GM03348 (cell line): ENCODE measurements at places on chromosomes 16 and 17.
A peak's percentile ranks its signal among the peaks of the same experiment; 100 is the strongest.

DNA sequence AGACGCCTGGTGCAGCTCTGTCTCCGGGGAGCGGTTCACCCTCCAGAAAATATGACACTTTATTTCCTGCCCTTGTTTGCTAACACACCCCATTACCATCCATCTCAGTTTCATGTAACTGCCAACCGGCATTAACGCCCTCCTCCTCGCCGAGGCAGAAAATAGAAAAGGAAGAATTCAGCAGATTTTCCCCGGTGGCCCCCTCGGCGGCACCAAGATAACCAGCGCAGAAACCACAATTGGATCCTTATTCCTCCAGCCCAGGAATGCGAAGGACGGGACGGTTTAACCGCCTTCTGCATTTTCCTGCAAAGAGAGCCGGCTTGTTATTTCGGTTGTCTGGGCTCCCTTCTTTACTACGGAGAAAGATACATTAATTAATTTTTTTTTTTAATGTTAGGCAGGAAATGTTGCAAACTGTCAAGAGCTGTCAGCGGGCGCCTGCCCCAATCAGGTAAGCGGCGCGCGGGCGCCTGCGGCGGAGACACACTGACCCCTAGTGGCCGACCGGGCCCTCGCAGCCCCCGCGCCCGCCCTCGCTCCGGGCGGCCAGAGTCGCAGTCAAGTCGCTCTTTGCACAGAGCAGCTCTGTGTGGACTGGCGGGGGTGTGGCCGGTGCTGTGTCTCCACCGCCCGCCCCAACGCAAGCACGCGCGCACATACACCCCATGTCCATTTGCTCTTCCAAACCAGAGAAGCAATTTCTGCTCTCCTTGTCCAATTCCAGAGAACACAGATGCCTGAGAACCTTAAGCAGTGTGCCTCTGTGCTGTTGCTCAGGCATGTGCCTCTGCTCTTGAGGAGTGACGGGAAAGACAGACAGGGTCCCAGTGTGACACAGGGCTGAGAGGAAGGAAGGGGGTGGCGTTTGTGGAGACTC is 53.6 kb downstream of the C17orf67 start:
- DNase-seq = peak; percentile 88

- no peak for DNase-seq
Observed at GRCh38 chr17:64491034-64491860, 5.6 kb downstream of the POLG2 start.

DNA sequence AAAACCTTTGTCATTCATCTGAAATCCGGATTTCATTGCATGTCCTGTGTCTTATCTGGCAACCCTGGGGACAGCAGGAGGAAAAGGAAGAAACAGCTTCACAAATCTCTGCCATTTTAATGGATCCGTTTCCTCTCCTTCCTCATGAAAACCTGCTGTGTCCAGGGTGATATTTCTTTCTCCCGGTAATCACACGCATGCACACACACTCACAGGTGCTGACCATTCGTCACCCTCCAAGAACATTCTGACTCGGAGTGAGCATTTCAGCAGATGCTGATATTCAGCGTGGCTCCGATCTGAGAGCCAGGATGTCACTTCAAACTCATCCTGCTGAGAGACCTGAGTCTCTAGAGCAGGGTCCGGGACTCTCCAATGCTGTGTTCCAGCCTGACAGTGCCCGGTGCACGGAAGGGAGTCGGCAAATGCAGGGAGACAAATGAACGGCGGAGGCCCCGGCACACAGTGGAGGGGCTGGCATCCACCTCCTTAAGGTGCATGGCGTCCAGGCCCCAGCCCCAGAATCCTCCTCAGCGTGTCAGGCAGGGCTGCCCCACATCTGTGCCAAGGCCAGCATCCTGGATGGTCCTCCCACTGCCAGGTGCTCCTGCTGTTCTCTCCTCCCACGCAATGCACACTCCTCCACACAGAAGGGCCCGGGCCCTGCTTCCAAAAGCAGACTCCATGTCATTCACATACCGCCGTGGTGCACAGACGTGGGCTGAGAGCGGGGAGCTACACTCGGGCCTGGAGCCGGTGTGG is 70.7 kb downstream of the RBFOX3 start:
- no peak for DNase-seq

DNA sequence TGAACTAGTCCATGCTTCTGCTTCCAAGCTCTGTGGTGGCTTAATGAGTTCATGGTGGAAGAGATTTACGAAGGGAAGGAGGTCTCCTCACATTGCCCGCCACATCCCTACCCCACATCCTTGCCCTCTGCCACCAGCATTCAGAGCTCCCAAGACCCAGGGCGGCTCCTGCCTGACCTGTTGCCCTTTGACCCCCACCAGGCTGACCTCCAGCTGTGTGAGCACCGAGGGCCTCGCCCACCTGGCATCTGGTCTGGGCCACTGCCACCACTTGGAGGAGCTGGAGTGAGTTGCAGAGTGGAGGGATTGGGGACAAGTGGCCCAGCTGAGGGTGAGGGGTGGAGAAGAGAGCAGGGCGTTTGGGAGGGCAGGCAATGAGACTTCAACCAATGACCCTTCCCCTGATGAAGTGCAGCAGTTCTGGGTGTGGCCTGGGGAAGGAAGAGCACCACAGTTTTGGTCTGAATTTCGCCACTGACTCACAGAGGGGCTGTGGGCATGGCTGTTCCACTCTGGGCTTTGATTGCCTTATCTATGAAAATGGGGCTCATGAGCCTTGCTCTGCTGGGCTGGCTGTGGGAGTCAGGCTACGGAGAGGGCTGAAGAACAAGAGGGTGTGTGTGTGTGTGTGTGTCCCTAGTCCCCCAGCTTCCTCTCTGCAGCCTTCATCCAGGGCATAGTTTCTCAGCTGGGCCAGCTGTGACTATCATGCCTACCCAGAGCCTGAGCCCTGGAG is 22.6 kb upstream of the CPNE2 start:
- no peak for DNase-seq

GRCh38 chr16:49369651-49370611 is 3.7 kb upstream of the C16orf78 start:
- no peak for DNase-seq

DNA sequence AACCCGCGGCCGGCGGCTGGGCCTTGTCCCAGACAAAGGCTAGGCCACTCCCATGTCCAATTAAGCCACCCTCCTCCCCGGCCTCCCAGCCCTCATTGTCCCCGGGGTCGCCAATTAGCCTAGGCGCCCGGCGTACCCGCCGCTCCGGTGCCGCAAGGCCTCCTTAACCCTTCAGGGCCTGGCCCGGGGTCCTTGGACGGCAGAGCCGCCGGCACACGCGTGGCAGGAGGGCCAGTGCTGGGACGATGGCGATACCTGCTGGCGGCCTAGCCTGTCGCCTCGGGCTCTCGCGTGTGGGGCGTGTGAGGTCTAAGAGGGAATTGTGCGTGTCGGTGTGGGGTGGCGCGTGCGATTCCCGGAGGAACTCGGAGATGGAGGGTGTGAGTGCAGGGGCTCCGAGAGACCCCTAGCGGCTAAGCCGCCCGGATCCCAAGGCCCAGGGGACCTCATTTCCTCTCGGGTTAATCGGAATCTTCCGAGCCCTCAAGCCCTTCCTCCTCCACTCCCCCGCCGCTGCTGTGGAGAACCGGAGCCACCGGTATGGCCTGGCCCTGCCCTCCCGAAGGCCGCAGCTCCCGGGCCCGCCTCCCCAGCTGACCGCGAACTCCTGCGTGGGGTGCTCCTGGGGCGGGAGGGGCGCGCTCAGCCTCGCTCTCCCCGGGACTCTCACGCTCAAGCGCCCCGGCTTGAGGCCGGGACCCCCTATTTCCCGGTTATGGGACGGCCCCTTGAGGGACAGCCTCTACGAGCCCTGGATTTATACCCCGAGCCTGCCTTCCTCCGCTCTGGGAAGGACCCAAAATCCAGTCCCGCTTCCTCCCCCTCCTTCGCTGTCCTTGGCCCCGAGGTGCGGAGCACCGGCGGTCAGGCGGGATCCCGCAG is 11.9 kb downstream of the TBX2 start:
- peak; percentile 69 for DNase-seq

- DNase-seq = no peak
Observed at GRCh38 chr17:66652840-66653507, 181.9 kb upstream of the CACNG5 start.

- no peak for DNase-seq
Observed at GRCh38 chr16:11727796-11728543, 14.7 kb downstream of the TXNDC11 start.

DNA sequence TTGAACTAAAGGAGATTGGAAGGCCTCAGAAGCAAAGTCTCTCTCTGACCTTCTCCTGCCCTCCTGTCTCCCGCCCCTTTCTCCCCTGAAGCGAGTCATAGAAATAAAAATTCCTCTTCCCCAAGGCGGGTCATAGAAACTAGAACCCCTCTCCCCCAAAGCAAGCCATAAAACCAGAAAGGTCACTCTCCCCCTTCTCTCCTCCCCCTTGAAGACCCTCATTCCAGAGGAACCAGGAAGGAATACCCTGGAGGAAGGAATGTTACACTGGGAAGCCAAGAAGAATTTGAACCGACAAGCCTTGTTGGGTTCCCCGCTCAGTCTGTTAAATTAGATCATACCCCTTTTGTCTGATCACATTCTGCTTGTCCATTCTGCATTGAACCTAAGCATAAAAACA is 2.7 kb upstream of the GJC1 start:
- no peak for DNase-seq

DNA sequence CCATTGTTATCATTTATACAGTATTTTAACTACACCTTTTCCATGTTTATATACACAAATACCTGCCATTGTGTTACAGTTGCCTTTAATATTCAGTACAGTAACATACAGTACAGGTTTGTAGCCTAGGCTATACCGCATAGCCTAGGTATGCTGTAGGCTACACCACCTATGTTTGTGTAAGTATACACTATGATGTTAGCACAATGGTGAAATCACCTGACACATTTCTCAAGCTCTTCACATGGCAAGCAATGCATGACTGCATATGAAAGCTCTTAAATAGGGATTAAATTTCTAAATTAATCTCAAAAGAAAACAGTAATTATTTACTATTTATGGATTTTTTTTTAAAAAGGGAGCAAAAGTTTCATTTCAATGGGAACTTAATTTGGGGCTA is 12.0 kb downstream of the LRRC37B start:
- DNase-seq = no peak

- peak; percentile 50 for DNase-seq
Observed at GRCh38 chr16:20931066-20931600, 30.6 kb downstream of the LYRM1 start.

DNA sequence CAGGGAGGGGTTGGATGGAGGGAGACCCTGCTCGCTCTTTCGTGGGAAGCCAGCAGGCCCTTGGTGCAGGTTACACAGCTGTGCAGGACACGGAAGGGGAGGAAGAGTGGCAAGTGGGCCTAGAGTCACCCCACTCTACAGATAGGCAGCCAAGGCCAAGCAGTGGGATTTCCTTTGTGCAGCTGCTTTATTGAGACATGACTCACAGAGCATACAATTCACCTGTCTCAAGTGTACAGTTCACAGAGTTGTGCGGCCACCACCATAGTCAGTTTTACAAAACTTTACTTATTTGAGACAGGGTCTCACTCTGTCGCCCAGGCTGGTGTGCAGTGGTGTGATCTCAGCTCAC is 91.2 kb upstream of the CIBAR2 start:
- no peak for DNase-seq
